Stimulated activated naive CD4-positive, alpha-beta T cell (primary cell): ENCODE measurements at places on chromosomes 11 and 22.
A peak's percentile ranks its signal among the peaks of the same experiment; 100 is the strongest.

GRCh38 chr22:49367041-49367697, 460.5 kb downstream of the BRD1 start:
- DNase-seq, result no peak

- no peak for DNase-seq
Observed at GRCh38 chr11:30991376-30991775, 378.2 kb downstream of the DCDC1 start.

GRCh38 chr11:117621226-117621625, 175.8 kb downstream of the DSCAML1 start:
- DNase-seq, result no peak

DNA sequence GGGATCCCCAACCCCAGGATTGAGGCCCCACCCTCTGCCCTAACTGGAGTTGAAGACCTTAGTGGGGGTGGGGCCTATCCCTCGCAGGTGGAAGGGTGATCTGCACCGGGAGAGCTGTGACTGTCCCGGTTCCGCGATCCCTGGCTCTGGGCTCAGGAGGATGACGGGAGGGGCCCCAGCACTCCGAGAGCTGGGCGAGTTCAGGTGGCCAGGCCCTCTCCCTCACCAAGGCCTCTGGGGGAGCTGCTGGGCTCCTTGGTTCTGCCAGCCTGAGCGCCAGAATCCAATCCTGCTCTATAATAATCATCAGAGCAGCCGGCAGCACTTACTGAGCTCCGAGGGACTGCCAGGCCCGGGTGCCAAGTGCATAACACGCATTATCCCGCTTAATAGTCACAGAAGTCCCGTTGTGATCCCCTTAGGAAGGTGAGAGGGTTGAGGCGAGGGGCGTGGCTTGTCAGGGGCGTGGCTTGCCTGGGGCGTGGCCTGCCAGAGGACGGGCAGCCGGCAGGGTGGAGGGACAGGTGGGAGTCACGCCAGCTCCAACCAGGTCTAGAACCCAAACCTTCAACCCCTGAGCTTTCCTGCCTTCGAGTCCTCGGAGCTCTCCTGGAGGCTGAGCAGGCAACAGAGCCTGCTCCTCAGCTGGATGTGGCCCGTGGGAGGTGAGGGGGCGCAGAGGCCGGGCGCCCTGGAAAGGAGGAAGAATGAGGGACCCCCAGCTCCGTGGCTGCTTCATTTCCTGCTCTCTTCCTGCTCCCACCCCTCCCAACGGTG, 7.3 kb upstream of the SYT7 start:
- DNase-seq, result peak; percentile 43

DNA sequence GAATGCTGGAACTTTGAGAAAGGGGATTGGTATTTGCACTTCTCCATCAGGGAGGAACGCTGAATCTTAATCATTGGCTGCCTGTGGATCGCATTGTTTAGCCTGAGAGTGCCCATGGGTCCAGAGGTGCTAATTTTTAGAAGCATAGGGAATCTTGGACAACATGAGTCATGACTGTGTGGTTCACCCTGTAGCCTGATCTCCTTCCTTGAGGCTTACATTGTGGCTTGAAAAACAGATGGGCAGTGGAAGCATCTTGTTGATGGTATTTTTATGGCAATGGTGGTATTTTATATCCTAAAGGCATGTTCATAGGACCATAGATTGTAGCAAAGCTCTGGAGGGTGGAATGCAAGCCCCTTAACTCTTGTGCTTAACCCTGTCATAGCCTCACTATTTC, 99.2 kb upstream of the DBX1 start:
- DNase-seq, result no peak

DNA sequence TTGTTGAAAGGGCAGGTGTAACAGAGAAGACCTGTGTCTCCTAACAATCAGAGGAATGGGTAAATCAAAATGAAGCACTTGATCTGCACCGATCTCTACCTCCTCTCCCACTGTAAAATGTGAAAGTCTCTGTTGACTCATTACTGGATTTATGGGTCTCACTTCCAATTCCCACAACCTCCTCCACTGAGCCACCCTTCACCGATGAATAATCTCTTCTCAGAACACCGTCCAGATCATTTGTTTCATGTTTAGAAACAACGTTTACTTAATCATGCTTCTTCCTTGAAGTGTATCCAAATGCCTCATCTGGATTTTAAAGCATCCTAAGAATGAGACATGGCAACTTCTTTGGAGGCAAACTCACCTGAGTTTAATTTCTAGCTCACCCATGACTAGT, 643.6 kb downstream of the ETS1 start:
- DNase-seq, result no peak

- no peak for DNase-seq
Observed at GRCh38 chr22:48224332-48224731, 1461.9 kb downstream of the TBC1D22A start.

DNA sequence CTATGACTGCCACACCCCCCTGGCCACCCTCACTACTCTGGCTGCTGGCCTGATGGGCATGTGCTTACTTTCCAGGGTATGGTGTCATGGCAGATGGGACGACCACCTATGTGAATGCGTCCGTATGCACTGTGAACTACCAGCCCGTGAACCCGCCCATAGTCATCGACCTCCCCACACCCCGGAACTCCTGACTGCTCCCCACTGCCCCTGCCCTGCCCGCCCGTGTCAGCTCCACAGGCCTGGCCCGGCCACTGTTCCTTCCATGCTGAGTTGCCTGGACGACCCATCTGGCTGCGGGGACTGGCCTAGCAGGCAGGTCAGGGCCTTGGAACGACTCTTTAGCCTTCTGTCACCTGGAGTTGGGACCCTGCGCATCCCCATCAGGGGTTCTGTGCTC, 93.6 kb downstream of the MPPED1 start:
- no peak for DNase-seq

GRCh38 chr22:47055921-47056320, 293.5 kb downstream of the TBC1D22A start:
- DNase-seq, result no peak

DNA sequence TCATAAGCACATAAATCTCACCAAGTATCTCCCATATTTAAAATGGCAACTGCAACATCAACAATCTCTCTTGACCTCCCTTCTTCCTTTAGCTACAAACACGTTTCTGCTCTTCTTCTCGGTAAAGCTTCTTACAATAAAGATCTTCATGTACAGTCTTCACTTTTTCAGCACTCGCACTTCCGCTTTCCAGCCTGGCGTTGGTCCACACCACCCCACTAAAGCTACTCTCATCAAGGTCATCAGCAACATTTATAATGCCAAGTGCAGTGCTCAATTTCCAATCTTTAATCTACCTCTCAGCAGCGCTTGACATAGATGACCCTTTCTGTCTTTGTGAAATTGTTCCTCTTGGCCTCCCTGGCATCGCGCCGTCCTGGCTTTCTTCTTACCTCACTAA, 33.6 kb downstream of the NTM start:
- no peak for DNase-seq

DNA sequence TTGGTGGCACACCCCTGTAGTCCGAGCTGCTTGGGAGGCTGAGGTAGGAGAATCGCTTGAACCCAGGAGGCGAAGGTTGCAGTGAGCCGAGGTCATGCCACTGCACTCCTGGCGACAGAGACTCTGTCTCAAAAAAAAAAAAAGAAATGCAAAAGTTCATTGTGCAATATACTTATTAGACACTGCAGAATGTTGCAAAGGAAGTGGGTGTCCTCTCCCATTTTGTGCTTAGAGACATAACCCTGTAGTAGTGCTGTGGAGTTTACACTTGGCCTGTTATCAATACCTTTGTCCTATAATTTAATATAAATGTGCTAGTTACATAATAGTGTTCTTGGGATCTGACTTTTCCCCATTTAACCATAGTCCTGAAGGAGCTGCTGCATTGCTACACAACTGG, 9.4 kb downstream of the BCL2L13 start:
- no peak for DNase-seq

GRCh38 chr11:78192911-78193351, 4.2 kb downstream of the USP35 start:
- DNase-seq, result no peak

- DNase-seq, result no peak
Observed at GRCh38 chr22:19762568-19763457, 2.2 kb downstream of the TBX1 start.

DNA sequence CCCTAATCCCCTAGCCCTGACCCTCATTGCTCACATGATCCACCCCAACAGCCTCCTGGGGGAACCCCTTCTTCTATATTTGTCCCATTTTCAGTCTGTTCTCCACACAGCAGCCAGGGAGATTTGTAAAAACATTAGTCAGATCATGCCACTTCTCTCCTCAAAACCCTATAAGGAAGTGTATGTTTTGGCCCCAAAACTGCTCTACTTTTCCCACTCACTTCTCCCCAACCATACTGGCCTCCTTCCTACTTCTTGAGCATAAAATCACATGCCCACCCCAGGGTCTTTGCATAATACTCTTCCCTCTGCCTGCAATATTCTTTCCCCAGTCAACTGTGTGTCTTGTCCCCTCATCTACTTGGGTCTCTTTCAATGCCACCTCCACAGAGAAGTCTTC, 4.7 kb upstream of the SLC22A12 start:
- DNase-seq, result no peak

DNA sequence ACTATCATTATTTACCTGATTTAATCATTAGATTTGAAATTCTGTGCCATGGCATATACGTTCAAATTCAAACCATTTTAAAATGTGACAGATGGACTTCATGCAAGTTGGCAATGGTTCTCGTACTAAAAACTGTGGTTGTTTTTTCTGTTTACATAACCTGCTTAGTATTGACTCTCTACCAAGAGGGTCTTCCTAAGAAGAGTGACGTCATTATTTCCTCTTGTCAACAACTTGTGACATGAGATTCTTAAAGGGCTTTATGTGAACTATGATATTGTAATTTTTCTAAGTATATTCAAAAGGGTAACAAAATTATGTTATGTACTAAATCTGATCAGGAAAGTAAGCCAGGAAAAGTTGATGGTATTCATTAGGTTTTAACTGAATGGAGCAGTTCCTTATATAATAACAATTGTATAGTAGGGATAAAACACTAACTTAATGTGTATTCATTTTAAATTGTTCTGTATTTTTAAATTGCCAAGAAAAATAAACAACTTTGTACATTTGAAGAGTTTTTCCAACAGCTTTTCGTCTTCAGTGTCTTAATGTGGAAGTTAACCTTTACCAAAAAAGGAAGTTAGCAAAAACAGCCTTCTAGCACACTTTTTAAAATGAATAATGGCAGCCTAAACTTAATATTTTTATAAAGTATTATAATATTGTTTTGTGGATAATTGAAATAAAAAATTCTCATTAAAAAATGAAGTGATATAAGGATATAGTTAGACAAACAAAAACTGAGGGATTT, 87.0 kb downstream of the GRK3 start:
- no peak for DNase-seq

- no peak for DNase-seq
Observed at GRCh38 chr11:79897896-79898295, 457.1 kb upstream of the TENM4 start.

- DNase-seq, result no peak
Observed at GRCh38 chr11:115642660-115643059, 138.4 kb upstream of the CADM1 start.

- no peak for DNase-seq
Observed at GRCh38 chr11:16528639-16529038, 172.3 kb upstream of the SOX6 start.

- DNase-seq, result no peak
Observed at GRCh38 chr11:93248602-93249001, 50.8 kb upstream of the SLC36A4 start.

GRCh38 chr11:128970598-128971190, 28.0 kb upstream of the TP53AIP1 start:
- DNase-seq, result no peak

GRCh38 chr11:32003335-32003734, 87.5 kb upstream of the RCN1 start:
- DNase-seq, result no peak

DNA sequence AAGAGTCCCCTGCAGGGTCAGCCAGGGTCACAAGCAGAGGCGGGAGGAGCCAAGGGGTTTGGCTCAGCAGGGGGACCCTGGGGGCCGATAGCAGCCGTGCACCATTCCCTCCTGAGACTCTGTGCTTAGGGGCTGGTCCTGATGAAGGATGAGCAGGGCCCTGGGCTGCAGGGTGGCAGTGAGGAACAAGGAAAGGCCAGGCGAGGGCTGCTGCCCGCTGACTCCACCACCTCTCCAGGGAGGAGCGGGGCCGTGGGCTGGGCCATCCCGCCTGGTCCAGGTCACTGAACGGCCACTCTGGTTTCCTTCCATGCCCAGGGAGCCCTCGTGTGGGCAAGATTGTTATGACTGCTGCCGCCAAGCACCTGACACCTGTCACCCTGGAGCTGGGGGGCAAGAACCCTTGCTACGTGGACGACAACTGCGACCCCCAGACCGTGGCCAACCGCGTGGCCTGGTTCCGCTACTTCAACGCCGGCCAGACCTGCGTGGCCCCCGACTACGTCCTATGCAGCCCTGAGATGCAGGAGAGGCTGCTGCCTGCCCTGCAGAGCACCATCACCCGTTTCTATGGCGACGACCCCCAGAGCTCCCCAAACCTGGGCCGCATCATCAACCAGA, 9.2 kb upstream of the NDUFS8 start:
- no peak for DNase-seq

DNA sequence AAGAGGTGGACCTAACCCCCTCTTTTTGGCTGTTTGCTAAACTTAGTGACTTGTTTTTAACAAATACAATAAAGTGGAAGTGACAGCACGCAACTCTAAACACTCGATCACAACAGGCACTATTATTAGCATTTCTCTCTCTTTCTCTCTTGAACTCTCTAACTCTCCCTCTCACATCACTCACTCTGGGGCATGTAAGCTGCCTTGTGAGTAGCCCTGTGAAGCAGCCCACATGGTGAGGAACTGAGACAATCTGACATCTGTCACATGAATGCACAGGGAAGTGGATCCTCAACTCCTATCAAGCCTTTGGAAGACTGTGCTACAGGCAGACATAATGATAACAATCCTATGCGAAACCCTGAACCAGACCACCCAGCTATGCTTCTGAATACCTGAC, 609.0 kb upstream of the CNTN5 start:
- no peak for DNase-seq

DNA sequence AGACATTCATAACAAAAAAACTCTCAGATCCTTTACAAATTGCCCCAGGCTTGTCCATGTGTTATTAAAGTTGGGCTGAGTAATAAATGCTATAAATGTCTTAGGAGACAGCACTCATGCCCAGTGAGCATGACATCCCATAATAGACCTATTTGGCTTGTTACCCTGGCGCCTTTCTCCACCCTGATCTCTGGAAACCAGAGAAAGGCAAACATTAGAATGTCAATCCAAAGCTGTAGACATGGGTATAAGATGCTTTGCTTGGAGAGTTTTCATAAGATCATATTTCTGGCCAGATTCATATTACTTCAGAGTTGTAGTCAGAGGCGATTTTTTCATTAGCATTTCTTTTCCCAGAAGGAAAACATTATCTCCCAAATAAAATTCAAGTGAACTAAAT, 161.3 kb upstream of the UBASH3B start:
- DNase-seq, result no peak

GRCh38 chr11:74671520-74672196, 59.6 kb downstream of the CHRDL2 start:
- no peak for DNase-seq

GRCh38 chr11:86116386-86116726, 47.5 kb upstream of the PICALM start:
- no peak for DNase-seq
